ENCODE measurements at places on chromosomes 1 and 21.

DNA sequence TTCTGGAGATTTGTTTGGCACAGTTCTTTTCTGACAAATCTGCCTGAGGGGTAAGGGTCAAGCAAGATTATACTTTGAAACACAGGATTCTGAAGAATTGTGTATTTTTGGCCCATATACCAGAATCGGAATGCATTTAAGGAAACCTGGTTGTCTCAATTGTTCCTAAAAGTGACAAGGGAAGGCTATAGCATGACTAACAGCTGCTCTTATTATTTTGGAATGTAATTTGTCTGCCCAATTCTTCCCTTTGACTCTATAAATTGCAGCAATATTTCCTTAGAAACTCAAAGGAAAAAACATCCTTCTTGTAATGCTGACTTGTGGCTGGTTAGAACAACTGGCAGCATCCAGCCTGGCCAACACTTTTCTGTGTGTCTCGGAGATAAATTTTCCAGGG is 15.8 kb upstream of the VCAM1 start:
- no peak for DNase-seq

DNA sequence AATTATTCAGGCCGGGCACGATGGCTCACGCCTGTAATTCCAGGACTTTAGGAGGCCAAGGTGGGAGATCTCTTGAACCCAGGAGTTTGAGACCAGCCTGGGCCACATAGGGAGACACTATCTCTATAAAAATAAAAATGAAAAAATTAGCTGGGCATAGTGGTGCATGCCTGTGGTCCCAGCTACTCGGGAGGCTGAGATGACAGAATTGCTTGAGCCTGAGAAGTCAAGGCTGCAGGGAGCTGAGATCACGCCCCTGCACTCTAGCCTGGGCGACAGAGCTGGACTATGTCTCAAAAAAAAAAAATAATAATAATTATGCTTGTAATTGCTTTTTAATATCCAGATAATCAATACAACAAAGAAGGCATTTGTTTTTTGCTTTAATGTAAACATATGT is 91.3 kb downstream of the RIPK4 start:
- DNase-seq: no peak

GRCh38 chr1:185238447-185238846 is 78.6 kb downstream of the IVNS1ABP start:
- DNase-seq: no peak

DNA sequence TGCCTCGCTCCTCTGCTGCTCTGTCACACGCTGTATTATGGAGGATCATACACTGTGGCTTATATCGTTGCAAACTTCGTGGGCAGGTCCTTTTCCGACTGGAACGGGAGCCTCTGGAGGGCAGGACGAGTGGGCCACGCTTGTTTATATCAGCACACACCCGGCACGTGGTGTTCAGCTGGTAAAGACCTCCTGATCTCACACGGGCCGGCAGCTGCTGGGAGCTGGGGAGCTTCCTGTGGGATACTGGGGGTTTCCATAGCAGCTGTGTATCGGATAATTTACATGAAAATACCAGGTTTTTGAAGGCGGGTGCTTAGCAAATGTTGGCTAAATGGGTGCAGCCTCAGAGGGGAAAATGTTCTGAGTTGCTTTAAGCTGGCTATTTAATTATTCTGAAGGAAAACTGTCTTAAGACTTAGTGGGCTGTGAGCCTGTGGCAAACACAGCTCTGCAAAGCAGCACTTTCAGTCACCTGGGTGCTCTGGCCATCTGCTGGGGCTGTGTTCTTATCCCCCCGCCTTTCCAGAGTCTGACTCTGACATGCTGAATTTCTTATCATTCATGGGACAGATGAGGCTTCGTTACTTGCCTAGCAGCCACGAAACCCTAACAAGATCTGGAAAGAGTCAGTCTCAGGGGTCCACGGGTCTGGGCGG is 103.6 kb upstream of the GCLM start:
- DNase-seq: no peak

DNA sequence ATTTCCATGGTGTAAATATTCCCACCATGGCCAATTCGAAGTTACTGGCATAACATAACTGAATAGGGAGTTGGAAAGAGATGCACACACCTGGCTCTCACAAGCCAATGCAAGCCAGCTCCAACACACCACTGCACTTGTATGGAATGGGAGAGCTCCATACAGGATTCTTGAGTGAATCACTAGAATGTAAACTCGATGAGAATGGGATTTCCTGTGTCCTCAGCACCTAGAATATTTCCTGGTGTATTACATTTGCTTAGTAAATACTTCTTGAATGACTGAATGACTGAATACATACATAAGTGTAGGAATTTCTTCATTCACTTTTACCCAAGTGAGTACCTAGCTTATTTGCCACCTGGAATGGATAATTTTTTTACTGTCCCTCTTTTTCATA is 16.2 kb upstream of the PPIE start:
- DNase-seq: no peak

Measured in epithelial cell of proximal tubule (primary cell).